ENCODE measurements at places on chromosomes 7 and 10.

- DNase-seq: no peak
Measured at GRCh38 chr7:76425156-76425555, 406 bp downstream of the ZP3 start.

GRCh38 chr10:62562795-62563194, 188.6 kb downstream of the ZNF365 start:
- no peak for DNase-seq

DNA sequence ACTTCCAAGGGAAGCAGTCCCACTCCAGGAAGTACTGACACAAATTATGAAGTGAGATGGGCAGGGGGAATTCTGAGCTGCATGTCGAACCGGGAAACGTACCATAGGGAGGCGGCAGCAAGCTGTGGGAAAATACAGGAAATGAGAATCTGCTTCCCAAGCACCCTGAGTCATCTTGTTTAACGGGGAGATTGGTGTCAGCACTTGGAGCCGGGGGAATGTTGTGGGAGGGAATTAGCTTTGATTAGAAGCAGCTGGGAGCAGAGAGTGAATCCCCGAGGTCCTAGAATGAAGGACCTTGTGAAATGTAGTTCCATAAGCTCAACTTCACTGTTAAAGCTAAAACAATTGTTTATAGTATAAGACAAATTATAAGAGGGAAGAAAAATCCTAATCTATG, 141.4 kb upstream of the PRKCQ start:
- no peak for DNase-seq

DNA sequence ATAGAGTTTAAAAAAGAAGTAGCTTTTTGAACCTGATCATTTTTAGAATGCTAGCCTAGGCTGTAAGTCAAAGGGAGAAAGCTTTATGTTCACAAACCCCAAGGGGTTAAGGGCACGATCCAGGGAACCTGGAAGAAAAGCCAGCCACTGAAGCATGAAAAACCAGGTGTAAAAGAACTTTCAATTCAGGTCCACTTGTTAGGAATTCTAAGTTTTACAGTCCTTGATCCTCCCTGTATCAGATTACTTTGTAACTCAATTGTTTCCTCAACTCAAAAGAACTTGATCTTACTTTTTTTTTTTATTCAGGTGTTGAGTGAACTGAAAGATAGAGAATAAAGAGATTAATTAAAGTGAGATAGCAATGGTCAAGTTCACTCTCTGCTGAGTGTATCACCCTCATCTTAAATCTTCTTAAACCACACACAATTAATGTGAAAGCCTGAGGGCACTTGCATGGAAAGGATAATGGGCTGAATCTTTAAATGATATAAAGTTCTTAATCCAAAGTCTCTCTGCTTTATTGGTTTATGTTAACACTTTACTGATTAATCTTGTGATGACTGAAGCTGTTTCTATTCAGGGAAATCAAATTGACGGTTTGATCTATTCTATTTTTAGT, 672.2 kb upstream of the LRRN3 start:
- no peak for DNase-seq

DNA sequence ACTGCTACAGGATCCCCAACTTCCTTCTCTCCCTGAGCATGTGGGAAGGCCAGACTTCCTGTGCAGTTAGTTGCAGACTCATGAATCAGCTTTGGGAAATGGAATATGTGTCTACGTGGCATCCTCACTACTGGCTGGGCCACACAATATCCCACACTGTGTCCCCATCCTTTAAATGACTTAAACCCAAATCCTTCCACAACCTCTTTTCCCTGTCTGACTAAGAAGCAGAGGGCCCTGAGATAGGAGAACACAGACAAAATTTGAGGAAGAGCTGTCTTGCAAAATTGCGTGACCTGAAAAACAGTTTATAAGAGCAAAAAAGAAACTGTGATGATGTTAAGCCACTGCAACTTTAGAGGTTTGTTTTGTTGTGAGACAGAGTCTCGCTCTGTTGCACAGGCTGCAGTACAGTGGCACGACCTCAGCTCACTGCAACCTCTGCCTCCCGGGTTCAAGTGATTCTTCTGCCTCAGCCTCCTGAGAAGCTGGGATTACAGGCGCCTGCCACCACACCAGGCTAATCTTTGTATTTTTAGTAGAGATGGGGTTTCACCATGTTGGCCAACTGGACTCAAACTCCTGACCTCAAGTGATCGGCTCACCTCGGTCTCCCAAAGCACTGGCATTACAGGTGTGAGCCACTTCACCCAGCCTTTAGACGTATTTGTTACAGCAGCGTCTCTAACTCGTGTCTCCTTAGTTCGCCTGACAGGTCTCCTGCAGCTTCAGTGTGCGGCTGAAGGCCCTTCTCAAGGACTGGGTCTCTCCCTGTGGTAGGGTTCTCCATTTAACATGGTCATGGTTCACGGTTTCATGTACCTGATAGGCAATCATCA, 46.9 kb upstream of the SFMBT2 start:
- DNase-seq: no peak
